ENCODE measurements at places on chromosomes 6 and 20.

DNA sequence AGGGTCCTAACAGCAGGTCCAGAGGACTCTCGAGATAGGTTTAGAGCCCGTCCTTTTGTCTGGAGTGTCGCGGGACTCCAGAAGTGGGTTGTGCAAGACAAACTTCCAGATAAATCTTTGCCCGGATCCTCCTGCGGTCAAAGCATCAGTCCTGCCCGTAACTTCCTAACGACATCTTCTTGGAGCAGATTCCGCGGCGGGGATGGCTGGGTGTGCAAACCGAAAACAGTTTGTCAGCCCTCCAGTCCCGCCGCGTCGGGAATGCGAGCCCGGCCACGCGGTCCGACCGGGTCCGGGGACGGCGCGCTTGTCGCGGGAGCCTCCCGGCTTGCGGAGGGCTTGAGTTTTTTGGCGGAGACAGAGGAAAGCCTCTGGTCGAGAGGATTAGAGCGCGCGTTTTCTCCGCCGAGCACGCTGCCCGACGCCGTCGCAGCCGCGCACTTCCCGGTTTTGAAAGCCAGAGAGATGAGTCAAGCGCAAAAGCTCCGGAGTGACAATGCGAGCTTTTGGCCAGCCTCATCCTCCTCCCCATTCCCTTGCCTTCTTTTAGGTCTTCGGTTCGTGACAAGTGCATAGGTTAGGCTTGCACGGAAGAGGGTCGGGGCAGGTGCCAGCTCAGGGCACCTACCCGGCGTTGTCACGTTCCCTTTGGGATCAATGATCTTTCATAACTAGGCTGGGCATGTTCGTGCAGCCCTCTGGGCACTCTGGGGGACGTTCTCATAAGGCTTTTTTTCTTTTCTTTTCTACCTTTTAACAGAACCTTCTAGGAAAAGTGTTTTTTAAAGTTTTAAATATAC, 91.3 kb upstream of the PRDM1 start:
- DNase-seq: no peak

DNA sequence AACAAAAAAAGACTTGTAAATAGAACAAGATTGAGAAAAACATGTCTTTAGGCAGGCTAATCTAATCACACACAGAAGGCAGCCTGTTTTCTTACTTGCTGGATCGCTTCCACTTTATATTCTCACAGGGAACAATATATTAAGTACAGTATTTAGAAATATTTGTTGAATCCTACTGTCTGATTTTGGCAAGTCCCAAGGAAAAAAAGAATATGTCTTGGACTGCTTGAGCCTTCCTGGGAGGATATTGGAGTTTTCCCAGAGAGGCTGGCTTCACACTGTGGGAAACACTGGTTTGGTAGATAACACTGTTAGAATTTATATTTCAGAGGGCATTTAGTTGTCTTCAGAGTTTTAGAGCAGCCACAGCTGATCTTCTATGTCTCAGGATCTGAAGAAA, 229.7 kb downstream of the PRL start:
- DNase-seq: no peak

- DNase-seq: no peak
These were observed 16.2 kb downstream of the ADGRB3 start for GRCh38 chr6:68651011-68651985.

DNA sequence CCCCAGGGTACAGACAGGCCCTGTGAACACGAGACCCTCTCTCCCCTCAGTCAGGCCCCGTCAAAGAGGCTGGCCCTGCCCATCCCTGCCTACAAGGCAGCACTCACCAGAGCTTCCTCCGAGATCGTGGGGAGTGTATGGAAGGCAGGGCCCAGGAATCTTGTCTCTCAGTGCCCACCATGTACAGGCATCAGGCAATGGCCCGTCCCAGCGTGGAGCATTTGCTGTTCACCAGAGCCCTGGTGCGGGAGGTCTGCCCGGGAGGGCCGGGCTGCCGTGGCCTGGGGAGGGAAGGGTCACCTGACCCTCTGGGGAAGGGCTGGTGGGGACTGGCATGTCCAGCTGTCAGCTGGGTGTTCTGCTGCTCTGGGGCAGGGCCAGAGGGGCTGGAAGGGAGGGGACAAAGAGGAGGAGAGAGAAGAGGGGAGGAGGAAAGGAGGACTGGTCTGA, at the start of gene IP6K3:
Gene IP6K3 (minus strand): TSS at position 255 of the 450 bp plus-strand sequence. CDS start 11,429 bp downstream, outside the sequence.
- DNase-seq: no peak

- no peak for DNase-seq
These were observed 25.8 kb upstream of the FABP7 start for GRCh38 chr6:122753688-122754056.

DNA sequence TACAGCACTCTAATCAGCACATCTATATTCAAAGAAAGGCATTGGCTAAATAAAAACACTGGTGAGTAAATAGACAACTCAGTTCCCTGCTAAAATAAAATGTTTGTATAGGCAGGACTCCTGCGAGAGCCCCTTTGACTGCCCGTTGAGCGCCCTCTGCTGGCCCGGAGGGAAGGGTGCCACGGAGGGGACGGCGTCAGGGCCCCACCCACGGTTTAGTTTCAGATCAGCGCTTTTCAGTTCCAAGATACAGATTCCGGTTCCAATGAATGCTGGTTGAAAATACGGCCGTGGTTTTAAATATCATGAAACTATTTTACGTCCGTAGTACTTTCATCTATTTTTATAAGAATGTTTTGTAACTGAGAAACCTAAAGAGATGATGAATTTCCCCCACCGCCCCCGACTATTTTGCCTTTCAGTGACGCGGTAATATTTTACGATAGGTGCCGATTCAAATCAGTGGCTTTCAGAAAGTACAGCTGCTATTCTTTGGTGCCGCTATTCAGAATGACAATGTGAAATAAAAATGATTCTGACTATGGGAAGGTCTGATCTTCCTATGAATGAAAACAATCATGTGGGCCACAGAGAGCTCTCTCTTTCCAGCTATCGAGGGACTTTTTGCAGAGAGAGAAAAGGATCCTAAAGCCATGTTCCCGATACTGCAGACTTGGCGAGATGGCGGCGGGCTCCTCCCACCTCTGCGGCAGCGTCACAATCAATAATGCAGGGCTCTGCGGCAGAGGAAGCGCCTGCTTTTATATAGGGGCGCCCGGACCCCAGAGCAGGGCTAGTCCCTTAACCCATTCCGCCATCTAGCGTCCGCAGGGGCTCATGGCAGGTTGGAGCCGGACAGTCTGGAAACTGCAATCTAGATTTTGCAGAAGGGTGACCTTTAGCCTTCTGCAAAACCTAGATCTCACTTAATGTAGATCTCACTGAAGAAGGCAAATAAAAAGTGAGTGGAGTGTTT, 10.6 kb upstream of the CCN6 start:
- peak; percentile 88 for DNase-seq

DNA sequence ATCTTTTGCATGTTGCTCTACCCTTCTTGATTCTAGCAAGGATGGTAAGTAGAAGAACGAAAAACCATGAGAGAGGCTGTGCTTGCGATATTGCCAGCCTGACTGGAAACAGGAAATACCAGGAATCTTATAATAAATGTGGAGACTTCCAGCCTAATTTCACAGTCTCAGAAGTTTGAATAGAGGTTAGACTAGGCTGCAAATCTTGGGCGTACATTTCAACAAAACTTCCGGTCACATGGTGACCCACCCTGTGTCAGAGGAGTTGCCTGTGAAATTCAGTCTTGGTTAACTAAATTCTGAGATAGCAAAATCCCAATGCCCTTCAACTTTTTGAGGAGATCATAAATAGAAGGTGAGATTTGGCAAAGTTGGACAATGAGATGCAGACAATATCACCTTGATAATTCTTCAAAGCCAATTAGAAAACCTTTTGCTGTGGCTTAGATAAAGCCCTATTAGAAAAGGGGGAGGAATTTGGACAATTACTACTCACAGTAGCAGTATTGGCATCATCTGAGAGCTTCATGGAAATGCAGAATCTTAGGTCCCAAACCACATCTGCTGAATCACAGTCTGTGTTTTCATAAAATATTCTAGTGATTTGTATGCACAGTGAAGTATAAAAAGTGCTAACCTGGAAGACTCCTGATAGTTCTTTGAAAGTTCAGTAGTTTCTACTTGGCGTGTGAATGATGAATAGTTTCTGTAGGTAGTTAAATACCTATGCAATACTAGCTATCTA, 262.0 kb upstream of the JAG1 start:
- no peak for DNase-seq

DNA sequence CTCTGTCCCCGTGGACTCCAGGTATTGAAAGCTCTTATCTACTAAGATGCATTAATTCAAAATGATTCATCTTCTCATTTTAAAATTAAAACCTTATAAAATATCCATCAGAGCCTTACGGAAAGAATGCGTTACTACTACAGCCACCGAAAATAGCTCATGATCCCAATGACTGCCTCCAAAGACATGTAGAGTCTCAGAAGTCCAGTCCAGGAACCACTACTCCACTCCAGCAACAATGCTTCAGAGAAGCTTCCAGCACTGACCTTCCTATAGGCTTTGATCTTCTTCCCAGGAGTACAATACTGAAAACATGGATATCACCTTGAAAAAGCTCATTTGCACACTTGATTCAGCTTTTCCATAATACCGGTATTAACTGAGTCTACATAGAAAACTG, 94.3 kb downstream of the CHD6 start:
- DNase-seq: no peak

DNA sequence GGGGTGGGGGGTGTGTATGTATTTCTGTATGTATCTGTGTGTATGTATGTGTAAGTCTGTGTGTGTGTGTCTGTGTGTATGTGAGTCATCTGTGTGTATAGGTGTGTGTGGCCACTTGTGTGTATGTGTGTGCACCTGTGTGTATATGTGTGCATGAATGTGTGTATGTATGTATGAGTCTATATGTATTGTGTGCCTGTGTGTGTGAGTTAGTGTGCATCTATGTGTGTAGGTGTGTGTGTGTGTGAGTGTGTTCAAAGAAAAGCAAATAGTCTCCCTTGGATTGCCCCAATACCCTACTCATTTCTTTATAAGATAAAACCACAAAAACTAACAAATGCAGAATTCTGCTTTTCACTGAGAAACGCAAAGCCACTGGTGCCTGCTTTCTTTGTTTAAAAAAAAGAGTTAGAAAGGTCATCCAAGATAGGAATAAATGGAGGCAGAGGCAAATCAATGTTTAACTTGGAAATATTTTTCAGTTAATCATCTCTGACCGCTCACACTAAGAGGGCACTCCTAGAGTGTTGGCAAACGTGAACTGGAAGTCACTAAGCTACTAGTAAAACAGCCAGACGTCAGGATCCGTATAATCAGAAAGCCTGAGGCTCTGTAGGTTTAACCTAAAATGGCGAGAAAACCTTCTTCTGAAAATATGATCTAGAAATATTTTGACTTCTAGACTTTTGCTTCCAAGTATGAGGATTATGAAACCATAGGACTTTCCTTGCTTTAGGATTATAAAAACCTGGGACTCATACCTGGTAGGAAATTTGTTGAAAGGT, 37.4 kb upstream of the JAG1 start:
- no peak for DNase-seq

GRCh38 chr6:116511424-116512110, at the start of gene CALHM5:
CALHM5 (plus strand) TSS chr6:116511639; CDS start chr6:116511697, 58 bp downstream.
- DNase-seq: no peak

DNA sequence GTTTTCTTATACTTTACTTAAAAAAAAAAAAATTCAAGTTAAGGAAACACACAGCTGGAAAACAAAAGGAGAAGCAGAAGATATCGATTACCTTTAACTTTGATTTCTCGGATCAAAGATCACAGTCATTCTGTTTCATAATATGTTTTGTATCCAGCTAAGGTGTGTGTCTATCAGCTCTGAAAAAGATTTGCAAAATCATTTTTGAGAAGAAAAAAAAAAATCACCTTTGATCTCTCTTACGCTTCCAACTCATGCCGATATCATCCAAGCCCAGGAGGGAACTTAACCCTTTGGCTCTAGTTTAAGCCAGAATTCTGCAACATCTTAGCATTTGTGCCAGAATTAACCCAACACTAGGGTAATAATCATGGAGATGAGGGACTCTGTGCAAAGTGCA, 144.0 kb downstream of the NFATC2 start:
- DNase-seq: no peak

DNA sequence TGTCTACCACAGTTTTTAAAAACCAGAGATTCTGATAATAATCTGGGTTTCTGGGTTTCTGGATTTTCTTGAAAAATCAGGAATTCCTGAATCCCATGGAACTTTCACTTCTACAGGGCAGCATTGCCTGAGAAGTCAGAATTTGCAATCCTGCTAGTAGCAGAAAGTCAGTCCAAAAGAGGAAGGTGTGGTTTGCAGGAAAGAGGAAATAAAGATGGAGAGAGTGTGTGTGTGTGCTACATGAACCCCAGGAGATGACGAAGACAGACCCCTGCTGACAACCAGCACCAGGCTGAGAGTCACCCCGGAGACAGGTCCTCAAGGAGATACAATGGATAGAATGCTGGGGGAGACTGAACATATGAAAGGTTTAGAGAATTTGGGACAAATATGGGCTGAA, 44.9 kb downstream of the PRND start:
- DNase-seq: no peak

- no peak for DNase-seq
These were observed 50.8 kb downstream of the GRM4 start for GRCh38 chr6:34095136-34095505.

DNA sequence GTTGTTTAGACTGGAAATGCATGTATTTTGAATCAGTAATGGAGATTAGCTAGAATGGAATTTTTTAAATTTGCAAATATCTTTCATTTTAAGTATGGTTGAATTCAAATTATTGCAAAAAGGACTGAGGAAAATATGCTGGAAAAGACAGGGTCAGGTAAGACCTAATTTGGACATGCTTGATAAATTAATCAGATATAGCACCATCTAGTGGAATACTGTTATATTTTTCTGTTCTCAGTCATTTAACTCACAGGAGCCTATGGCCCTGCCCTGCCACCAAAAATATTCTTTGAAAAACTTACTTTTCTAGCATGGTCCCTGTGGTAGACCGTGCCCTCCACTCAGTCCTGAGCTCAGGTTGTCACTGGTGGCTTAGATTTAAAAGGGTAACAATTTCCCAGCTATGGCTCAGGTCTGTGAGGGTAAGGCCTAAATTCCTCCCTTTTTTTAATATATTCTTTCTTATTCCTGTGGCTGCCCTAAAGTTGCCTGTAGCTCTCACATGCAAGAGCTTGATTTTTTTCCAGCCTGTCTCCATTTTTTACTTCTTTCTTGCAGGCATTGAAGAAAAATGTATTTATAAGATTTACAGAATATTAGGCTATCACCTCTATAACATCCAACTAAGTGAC, 25.3 kb upstream of the KIAA1586 start:
- no peak for DNase-seq

DNA sequence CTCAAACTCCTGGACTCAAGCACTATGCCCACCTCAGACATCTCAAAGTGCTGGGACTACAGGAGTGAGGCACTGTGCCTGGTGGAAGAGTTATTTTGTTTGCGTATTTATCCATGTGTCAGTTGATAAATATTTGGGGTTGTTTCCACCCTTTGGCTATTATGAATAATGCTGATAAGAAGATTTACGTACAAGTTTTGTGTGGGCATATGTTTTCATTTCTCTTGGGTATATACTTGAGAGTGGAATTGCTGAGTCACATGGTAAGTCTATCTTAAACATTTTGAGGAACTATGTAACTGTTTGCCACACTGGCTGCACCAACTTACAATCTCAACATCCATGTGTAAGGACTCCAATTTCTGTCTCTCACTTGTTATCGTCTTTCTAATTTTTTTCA, 200.3 kb downstream of the RNGTT start:
- no peak for DNase-seq

Measured in NCI-H1092 (cell line).